ENCODE measurements at places on chromosomes 5 and 9.
A peak's percentile ranks its signal among the peaks of the same experiment; 100 is the strongest.

- no peak for DNase-seq
Measured at GRCh38 chr5:93722588-93722987, 18.8 kb downstream of the POU5F2 start.

GRCh38 chr9:134570711-134571325 is 70.8 kb upstream of the COL5A1 start:
- no peak for DNase-seq

DNA sequence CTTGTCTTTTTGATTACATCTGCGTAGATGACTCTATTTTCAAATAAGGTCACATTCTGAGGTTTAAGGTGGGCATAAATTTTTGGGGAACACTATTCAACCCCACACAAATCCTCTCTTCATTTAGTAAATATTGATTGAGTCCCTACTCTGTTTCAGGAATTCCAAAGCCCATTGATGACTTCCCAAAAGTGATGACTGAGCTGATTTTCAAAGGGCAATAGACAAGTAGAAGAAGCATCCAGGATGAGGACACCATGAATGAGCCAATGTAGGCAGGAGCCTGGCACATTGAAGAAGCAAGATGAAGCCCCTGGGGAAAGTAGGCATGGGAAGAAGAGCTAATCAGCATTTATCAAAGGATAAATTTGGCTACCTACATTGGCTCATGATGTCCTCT is 35.2 kb downstream of the OR1J1 start:
- no peak for DNase-seq

GRCh38 chr9:136729144-136729543 is 13.6 kb downstream of the LCN10 start:
- DNase-seq = no peak

- DNase-seq = no peak
Measured at GRCh38 chr5:80825786-80826460, 134.2 kb upstream of the RASGRF2 start.

- peak; percentile 4 for DNase-seq
Measured at GRCh38 chr9:112971415-112971814, 40.6 kb downstream of the ZNF883 start.

- no peak for DNase-seq
Measured at GRCh38 chr5:10265245-10266109, 15.4 kb downstream of the CCT5 start.

DNA sequence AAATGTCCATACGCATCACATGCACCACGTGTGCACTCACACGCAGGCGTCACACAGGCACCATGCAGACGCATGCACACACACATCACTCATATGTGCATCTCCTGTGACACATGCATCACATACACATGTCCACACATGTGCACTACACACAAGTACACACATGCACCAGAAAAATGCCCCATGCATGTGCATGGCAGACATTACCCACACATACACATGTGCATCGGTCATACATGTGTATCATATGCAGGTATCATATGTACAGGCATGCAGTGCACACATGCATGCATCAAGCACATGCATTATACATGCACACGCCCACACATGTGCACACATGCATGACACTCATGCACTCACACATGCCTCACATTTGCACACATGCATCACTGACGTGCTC is 26.1 kb downstream of the ADAMTS2 start:
- DNase-seq = no peak

GRCh38 chr9:88370346-88370745 is 17.9 kb upstream of the SPIN1 start:
- DNase-seq = no peak

DNA sequence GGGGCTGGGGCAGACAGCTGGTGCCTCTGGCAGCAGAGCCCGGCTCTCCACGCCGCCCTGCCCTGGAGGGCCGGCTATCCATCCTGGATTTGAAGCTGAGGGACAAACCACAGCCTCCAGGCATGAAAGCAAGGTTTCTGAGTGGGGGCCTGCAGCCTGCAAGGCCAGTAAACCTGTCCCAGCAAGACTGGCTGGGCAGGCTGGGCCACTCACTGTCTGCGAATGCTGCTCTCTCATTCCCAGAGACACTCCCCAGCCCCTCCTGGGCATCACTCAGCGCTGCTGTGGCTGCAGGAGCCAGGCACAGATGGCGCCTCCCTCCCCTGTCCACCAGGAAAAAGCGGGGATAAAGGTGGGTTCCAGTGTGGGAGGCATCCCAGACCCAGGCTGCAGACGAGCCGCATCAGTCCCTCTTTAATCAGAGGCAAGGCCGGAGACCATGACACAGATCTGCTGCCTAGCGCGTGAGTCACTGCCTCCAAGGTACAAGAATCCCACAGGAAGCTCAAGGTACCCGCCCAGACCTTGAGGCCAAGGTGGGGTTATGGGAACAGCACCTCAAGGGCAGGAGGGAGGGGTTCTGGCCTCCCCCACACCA is 118.0 kb downstream of the VAV2 start:
- DNase-seq = peak; percentile 79

DNA sequence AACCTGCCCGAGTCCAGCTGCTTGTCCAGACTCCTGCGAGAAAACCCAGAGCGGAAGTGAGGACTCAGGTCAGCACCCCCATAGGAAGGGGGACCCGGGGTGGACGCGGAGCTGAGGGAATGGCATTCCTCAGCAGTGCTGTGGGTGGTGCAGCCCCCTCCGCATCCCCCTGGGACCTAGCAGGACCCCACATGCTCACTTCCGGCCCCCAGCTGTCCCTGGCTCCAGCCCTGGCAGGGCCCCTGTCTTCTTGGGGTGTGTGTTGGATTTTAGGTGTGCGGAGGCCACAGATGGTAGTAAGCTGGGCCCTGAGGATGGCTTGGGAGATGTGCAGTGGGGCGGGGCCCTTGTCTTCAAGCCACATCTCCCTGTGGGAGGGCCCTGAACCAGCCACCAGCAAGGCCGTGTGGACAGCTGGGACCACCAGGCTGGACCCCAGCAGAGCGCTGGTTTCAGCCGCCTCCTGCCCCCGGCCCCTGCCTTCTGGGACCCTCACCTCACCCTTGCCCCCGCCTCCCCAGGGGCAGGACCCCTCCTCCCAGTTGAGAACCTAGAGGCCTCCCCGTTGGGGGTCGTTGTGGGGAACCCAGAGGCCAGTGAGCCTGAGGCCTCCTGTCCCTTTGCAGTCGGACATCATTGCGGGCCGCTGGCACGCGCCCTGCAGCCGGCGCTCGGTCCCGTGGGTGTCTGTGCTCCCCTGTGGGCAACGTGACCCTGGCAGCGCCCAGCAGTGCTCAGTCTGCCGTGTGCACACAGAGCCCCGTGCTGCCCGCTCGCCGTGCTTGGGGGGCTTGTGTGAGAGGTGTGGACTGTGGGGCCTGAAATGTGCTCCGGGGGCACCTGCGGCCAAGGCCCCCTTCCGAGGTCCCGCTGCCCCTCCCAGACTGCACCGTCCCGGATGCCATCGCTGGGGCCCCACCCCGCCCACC is 10.8 kb upstream of the SLC9A3 start:
- DNase-seq = no peak

Measured in Calu3 (cell line).